ENCODE measurements at places on chromosomes 16 and 17. TPM values are rescaled to one million over a fixed set of nuclear protein-coding genes. Genes with fewer than 3 reads are reported as not detected.
A peak's percentile ranks its signal among the peaks of the same experiment; 100 is the strongest.

Gene WNT9B
- total RNA-seq = not detected

Gene TRIM25
- total RNA-seq = 131 TPM

DNA sequence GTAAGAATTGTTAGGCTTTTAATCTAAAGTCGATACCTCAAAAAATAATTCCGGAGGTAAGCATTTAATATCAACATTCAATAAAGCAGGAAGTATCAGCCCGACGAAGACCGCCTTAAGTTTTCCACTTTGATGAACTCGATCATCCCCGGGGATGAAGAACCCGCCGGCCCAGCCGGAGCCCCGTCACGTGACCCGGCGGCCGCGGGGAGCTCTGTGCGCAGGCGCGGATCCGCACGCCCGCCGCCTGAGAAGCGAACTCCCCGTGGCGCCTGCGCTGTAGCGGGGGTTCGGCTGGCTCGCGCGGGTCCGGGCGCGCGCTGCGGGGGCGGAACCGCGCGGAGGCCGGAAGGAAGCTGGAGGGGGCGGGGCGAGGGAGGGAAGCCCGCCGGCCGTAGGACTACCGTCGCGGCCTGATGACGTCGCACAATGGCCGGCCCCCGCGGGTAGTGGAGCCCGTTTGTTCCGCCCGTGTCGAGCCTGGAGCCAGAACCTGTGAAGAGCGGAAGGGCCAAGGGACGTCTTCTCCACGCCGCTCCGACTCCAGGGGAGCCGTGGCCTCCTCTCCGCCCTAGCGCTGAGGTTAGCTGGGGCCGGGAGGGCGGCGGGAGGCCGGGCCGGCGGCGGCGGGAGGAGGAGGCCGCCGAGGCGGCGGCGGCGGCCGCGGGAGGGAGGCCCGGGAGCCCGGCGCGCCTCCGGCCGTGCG lies at the start of gene ZC3H18:
Gene ZC3H18, plus strand, starts transcription at position 419 of the 706 bp plus-strand sequence. CDS start 6,721 bp downstream, outside the sequence.
- peak; percentile 97 for DNase-seq

GRCh38 chr16:68707340-68708152 lies 29.5 kb upstream of the CDH1 start:
- no peak for DNase-seq

DNA sequence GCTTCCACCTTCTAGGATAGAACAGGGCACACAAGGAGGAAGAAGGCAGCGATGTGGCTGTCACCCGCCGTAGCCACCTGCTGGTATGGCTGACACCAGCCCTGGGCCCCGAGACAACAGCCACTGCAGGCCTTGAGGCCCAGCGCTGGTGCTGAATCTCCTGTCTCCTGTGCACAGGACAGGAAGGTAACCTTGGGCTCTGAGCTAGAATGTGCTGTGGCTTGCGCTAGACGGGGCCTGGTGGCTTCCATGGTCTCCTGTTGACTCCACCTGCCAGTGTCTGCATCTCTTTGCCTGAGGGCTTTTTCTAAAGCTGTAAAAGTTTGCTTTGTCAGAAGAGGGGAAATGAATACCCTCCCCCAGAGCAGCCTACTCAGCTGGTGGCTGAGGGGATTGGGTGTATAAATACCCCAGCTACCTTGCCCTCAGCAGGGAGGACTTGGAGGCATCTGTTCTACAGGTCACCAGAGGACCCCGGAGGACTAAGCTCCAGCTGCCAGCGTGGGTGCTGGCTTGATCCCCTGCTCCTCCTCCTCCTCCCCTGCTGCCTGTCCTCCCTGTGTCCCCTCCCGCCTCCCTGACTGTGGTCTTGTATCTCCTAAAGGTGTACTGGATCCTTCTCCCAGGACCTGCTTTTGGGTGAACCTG lies 76.1 kb upstream of the SDK2 start:
- DNase-seq = peak; percentile 75

Data from activated CD8-positive, alpha-beta T cell treated with anti-CD3 and anti-CD28 coated beads, Interleukin-2, amount 10 ng/mL, durations not matched to agents 7 days and 5 days (primary cell).